GM12878 (cell line): ENCODE measurements at places on chromosomes 13 and 19.

- no peak for DNase-seq
These were observed 1053.6 kb upstream of the MIR17HG start for GRCh38 chr13:90293793-90294361.

DNA sequence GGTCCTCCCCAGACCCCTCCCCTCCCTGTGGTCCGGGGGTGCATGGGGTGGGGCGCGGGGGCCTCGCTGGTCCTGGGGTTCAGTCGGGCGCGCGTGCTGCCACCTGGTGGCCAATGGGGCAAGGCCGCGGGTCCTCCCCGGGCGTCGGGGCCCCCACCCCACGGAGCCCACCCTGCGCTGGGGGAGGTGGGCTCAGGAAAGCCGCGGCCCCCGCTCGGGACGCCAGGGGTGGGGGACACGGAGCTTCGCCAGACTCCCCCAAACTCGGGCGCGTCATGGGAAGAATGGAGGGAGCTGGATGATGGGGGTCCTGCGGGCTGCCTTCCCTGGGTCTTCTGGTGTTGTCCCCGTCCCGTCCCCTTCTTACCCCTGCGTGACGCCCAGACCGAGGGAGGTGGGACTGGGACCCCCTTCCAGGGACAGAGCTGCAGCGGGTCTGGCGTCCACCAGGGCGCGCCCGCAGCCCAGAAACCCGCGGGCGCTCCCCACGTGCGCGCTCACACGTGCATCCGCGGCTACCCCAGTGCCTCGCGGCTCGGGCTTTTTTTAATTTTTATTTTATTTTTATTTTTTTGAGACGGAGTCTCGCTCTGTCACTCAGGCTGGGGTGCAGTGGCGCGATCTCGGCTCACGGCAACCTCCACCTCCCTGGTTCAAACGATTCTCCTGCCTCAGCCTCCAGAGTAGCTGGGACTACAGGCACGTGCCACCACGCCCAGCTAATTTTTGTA, 19.8 kb upstream of the TCF3 start:
- DNase-seq, result no peak

DNA sequence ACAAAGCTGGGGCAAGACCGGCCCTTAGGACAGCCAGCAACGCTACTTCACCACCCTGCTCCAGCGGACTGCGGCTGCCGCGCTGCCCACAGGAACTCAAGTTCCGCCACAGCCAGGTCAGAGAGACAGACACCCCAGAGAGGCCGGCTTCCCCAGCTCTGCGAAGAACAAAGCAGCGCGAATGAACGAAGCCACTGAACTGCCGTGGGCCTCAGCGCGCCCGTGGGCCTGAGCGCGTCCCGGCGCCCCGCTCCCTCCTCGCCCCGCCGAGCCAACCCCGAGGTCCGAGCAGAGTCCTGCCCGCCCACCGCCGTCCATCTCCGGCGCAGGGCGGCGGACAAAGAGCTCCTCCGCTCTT, 158.4 kb downstream of the RNF17 start:
- no peak for DNase-seq

GRCh38 chr13:100240109-100240779, 151.4 kb downstream of the PCCA start:
- DNase-seq, result no peak

DNA sequence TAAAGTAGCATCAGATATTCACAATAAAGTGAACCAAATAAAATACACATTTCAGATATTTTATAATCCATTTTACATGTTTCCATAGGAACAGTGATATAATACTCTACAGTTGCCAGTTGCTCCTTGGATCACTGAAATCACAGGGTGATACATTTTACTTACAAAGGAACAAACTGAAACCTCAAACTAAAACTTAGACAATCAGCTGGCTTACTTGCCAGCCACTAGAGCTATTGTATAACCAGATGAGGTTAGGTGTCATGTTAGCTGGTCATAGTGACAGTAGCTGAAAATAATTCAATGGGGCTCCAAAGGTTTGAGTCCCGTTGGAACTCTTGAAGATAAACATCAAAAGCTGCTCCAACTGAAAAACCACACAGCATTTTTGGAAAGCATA, 274.6 kb downstream of the ITGBL1 start:
- DNase-seq, result no peak

GRCh38 chr13:66563076-66563475, 667.1 kb downstream of the PCDH9 start:
- no peak for DNase-seq

DNA sequence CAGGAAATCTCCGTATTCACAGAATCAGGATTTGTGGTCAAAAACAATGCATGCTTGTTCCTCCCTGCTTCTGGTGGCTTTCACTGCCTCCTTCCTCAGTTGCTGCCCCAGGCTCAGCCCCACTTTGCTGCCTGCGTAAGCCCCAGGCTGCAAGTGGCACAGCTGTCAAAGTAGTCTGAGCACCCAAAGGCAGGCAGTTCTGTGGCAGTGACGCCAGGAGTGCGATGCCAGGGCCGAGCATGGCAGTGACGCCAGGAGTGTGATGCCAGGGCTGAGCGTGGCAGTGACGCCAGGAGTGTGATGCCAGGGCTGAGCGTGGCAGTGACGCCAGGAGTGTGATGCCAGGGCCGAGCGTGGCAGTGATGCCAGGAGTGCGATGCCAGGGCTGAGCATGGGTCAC, 77.3 kb upstream of the GPR183 start:
- no peak for DNase-seq

GRCh38 chr13:30052120-30052519, 201.7 kb upstream of the UBL3 start:
- DNase-seq, result no peak

DNA sequence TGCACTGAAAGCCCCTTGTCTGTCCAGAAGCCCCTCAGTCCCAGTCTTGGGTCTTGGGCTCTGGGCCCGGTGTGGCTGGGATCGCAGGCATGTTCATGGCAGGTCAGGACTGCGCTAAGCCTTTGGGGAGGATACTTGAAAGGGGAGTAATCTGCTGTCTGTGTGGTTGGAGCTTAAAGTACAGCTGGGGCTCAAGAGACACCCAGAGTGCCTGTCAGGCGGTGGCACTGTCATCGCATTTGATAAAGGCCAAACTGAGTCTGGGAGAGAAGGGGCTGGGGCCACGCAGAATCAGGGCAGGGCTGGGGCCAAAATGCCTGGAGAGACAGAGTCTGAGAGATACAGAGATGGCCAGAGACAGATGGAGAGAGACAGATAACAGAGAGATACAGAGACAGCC, 4.2 kb upstream of the CILP2 start:
- DNase-seq, result no peak

DNA sequence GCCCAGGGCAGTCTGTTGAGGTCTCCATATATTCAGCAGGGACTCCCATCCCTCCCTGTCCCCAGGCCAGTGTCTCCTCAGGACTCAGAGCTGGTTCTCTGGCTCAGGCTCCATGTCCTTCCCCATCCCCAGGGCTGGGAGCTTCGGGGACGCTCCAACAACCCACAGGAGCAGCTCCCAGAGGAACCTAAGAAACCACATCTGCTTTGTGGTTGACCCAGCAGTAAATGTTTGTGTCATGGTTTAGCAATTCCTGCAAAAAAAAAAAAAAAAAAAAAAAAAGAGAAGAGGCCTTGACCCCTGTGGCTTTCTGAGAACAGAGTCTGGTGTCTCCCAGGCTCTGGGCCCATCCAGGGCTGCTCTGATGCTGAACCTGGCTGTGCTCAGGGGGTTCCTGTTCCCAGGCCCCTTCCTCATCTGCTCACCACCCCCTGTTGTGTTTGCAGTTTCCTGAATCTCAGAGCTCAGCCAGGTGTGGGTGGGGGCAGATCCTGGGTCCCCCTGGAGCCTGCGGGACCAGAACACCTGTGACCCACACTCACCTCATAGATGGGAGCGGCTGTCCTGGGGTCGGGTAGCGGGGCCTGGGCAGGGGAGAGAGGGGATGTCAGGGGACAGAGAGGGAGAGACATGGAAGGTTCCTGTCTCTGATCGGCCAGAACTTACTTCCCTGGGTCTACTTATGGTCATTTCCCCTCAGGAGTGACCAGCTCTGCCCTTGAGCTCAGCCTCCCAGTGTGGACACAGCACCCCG, 25.2 kb upstream of the CEACAM1 start:
- DNase-seq, result no peak

GRCh38 chr19:13669780-13670355, 94.5 kb upstream of the MRI1 start:
- DNase-seq, result no peak

DNA sequence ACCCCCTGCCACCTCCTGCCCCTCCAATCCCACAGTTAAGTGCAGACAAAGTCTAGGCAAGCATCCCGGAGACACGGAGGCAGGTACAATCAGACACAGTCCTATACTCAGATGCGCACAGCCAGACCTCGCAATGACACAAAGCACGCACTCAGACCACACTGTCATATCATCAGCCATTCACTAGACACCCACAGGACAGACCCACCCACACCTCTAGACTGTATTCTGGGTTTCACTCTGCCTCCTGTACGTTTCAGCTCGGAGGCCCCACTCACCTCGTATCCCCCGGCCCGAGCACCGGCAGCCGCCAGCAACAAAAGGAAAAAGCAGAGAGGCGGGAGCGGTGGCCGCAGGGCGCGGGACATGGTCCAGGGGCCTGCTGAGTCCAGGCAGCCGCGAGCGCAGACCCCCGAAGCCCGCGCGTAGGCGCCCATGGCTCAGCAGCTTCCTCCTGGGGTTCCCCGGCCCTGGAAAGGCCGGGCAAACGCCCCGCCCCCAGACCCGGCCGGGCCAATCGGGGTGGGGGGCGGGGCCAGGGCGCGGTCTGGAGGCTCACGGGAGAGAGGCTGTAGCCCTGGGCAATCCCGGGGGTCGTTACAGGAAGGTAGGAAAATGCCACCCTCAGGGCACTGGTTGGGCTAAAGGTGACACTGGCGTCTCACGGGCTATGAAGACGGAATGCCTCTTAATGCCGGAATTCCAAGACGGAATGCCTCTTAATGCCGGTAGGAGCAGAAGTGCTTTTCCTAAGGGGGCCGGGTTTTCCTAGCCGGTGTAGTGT, at the start of the genes MAN2B1 and WDR83:
TSS of gene MAN2B1 (minus strand) at position 478 of the 784 bp plus-strand sequence. CDS start at position 437, 41 bp downstream.
TSS of gene WDR83 (plus strand) at position 543 of the 784 bp plus-strand sequence. CDS start 2,984 bp downstream, outside the sequence.
- DNase-seq, result no peak

GRCh38 chr13:111171629-111172028, 56.5 kb downstream of the ARHGEF7 start:
- no peak for DNase-seq

- DNase-seq, result peak; percentile 26
These were observed 1.1 kb downstream of the ZNF850 start for GRCh38 chr19:36771261-36772231.

GRCh38 chr13:67148161-67148571, 82.0 kb downstream of the PCDH9 start:
- no peak for DNase-seq

GRCh38 chr13:83214452-83214851, 667.8 kb downstream of the SLITRK1 start:
- DNase-seq, result no peak

DNA sequence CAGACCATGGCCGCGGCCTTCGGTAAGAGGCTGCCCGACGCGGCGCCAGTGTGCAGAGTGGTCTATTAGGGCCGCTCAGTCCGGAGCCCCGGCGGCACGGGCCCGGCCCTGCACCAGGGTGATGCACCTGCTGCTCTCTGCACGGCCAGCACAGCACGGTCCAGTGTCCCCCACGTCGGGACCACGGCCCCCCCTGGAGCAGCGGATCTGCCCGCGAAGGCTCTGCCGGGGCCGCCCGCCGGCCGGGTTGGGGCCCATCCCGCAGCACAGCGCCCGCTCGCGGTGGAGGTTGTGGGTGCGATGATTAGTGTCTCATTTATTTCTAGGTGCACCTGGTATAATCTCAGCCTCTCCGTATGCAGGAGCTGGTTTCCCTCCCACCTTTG, 7.9 kb downstream of the PTBP1 start:
- no peak for DNase-seq

DNA sequence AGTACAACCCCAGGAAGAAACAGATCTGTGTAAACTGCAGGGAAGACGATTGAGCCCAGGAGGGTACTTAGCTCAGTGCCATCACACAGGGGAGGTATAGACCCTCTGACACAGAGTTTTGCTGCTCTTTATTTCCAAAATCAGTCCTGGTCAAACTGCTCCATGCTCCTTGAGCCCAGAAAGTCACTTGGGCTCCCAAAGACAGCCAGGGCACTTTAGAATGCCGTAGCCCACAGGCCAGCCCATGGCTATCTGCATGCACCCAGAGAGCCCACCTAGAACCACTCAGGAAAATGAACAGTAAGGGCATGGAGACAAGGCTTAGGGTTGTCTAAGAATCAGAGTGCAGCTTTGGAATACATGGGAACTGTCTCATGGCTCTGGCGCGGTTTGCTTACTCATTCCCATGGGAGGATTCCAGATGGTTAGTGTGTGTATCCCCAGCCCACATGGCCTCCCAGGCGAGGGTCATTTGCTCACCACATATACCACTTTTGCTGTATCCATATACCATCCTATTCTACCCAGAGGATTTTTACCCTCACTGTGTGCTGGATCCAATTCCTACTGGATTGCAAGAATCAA, 14.7 kb upstream of the PDCD5 start:
- DNase-seq, result no peak

GRCh38 chr13:80069374-80069773, 271.6 kb downstream of the SPRY2 start:
- no peak for DNase-seq

- peak; percentile 87 for DNase-seq
These were observed 65.0 kb downstream of the RASA3 start for GRCh38 chr13:114067381-114067885.

DNA sequence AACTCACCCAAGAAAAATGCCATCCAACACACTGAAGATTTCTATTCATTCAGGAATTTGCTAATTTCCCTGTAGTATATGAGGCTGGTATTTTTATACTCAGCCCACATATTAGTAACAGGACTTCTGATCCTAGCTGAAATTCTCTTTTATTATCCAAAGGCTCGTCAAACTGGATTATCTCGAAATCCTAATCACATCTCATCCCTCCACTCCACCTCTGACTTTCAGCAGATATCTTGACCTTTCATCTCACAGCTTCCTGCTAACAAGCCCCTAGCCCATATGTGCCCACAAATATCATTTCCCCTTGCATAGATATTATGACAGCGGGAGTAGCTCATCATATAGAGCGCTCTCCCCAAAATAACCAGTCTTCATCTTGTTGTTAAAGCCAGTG, 279.7 kb downstream of the FGF14 start:
- no peak for DNase-seq

- no peak for DNase-seq
These were observed 26.0 kb downstream of the MED4 start for GRCh38 chr13:48068952-48069351.

- DNase-seq, result no peak
These were observed 57.9 kb downstream of the THSD1 start for GRCh38 chr13:52348071-52348470.

- DNase-seq, result no peak
These were observed 7.9 kb downstream of the FOSB start for GRCh38 chr19:45475537-45476291.

DNA sequence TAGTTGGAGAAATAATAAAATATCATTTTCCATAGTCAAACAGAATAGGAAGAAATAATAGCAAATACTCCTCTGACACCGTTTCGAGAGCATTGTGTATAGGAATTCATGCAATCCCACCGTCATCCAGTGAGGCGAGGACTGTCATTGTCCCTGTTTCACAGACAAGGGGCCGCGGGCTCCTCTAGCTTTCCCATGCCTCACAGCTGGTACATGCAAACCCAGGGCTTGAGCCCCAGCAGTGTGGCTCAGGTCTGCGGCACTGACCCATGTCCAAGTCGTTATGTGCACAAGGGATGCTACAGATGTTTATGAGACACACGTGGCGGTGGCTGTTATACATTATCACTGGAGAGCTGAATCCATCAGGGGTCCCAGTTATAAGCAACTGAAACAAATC, 18.5 kb upstream of the ATP11A start:
- no peak for DNase-seq
